ENCODE measurements at places on chromosomes 5 and 9. TPM values are rescaled to one million over a fixed set of nuclear protein-coding genes. Genes with fewer than 3 reads are reported as not detected.

DNA sequence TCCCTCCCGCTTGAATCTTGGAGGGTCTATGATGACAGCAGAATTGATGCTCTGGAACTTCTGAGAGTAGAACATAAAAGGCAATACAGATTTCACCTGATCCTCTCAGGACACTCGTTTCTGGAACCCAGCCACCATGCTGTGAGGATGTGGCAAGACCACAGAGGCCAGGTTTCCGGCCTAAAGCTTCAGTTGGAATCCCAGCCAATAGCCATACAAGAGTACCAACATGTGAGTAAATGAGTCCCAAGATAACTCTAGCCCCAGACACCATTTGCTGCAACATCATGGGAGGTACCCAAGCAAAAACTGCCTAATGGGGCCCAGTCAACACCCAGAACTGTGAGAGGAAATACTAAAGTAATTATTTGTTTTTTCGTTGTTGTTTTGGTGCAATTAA is 65.7 kb upstream of the MARCHF11 start:
- no peak overlapping the region for H3K27ac ChIP-seq
- H3K36me3 ChIP-seq: no peaks in the 10 kb centered on the region
- no peaks in the 10 kb centered on the region for H3K4me1 ChIP-seq
- no peak overlapping the region for H3K4me3 ChIP-seq
- H3K27me3 ChIP-seq: no peaks in the 10 kb centered on the region
- no peak for DNase-seq

GRCh38 chr5:73747696-73748380 is 121.8 kb downstream of the ARHGEF28 start:
- peak overlapping the region; percentile 16 for H3K4me3 ChIP-seq
- H3K36me3 ChIP-seq: no peaks in the 10 kb centered on the region
- H3K4me1 ChIP-seq: peaks cover 55% of the 10 kb centered on the region
- peak overlapping the region; percentile 56 for H3K27ac ChIP-seq
- no peak for DNase-seq

DNA sequence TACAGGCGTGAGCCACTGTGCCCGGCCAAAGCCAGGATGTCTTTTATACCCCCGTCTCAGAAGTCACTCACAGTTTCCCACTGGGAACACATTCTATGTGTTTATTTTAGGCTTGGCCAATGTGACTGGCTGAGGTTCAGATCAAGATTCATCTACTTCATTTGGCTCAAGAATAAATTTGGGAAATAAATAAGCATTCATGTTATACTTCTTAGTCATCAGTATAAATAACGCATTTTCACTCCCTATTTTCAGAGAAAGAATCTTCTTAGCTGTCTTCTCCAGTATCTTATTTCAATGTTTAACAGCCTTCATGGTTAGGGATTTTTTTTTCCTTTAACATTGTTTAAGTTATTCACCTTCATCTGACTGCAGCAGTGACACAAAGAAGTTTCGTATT is 11.8 kb downstream of the S100Z start:
- DNase-seq: no peak
- H3K4me1 ChIP-seq: no peaks in the 10 kb centered on the region
- no peak overlapping the region for H3K4me3 ChIP-seq
- H3K27me3 ChIP-seq: no peaks in the 10 kb centered on the region
- H3K27ac ChIP-seq: no peak overlapping the region
- no peaks in the 10 kb centered on the region for H3K36me3 ChIP-seq

DNA sequence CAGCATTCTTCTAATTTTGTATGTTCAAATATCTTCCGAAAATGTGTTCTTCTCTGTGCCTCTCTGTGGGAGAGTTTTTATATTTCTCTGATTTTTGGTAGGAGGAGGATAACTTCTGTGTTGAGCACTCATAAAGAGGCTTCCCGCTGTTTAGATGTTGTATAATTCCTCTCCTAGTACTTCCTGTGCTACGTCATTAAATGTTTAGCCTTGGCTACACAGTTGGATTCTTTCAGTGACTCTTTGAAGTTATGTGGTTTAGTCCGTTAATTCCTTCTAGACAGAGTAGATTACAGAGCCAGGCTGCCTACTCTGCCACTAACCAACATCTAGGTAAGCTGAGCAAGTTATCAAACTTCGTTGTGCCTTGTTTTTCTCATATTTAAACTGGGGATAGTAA is 302.6 kb downstream of the OSTF1 start:
- no peaks in the 10 kb centered on the region for H3K4me1 ChIP-seq
- H3K27me3 ChIP-seq: no peaks in the 10 kb centered on the region
- no peak overlapping the region for H3K27ac ChIP-seq
- no peaks in the 10 kb centered on the region for H3K36me3 ChIP-seq

RNF44 gene
- 14.7 TPM for total RNA-seq

DDX4 gene
- not detected for total RNA-seq

SMIM33 gene
- total RNA-seq: not detected

PAX5 gene
- total RNA-seq: not detected

CORO2A gene
- total RNA-seq: 3.1 TPM

OCLN gene
- total RNA-seq: 8.5 TPM

- no peak overlapping the region for H3K27ac ChIP-seq
- H3K36me3 ChIP-seq: no peaks in the 10 kb centered on the region
- no peaks in the 10 kb centered on the region for H3K27me3 ChIP-seq
- no peak for DNase-seq
- H3K4me1 ChIP-seq: no peaks in the 10 kb centered on the region
These were observed 385.7 kb downstream of the MTRR start for GRCh38 chr5:8254674-8255073.

BTNL8 gene
- total RNA-seq: not detected

DNA sequence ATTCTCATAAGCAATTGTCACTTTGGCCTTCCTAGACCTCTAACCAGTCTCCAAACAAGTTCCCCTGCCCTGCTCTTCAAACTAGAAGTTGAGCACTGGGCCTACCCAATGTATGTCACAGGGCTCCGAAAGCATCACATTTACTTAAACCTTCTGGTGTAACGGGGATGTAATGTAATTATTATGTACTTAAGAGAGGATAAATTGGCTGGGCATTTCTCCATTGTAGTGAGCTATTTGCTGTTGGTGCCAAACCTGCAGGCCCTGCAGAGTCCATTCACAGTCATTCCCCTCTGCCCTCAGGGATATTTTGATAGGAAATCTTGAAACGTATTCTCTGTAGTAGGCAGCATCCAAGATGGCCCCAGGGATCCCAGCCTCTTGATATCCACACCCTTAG is 64.2 kb upstream of the GNE start:
- no peaks in the 10 kb centered on the region for H3K27me3 ChIP-seq
- peaks cover 13% of the 10 kb centered on the region for H3K4me1 ChIP-seq
- no peak overlapping the region for H3K27ac ChIP-seq
- DNase-seq: no peak
- H3K4me3 ChIP-seq: no peak overlapping the region

DNA sequence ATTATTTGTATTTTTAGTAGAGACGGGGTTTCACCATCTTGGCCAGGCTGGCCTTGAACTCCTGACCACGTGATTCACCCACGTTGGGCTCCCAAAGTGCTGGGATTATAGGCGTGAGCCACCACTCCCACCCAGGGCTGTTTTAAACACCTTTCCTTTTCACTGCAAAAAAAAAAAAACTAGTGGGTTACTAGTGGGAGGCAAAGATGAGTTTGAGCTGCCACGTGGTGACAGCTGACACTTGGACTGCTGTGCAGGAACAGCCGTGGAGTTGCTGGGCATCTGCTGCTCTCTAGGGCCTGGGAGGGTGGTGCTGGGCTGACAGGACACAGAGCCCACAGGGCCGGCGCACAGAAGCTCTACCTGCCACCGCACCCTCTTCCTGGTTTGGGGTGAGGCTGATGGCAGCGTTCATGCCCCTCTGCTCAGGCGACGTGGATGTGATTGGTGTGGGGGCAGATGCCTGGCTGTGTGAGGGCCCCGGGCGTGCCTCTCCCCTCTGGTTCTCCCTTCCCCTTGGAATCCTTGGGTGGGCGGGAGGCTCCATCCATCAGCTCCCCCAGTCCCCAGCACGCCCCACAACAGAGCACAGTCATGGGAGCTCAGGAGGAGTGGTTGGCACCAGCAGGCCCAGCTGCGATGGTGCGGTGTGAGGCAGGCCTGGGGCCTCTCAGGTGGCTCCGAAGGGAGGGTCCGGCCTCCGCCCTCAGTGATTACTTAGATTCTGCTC is 16.9 kb downstream of the RABL6 start:
- H3K4me1 ChIP-seq: peaks cover 3% of the 10 kb centered on the region
- H3K27ac ChIP-seq: no peak overlapping the region
- H3K4me3 ChIP-seq: no peak overlapping the region
- DNase-seq: no peak
- no peaks in the 10 kb centered on the region for H3K27me3 ChIP-seq

DNA sequence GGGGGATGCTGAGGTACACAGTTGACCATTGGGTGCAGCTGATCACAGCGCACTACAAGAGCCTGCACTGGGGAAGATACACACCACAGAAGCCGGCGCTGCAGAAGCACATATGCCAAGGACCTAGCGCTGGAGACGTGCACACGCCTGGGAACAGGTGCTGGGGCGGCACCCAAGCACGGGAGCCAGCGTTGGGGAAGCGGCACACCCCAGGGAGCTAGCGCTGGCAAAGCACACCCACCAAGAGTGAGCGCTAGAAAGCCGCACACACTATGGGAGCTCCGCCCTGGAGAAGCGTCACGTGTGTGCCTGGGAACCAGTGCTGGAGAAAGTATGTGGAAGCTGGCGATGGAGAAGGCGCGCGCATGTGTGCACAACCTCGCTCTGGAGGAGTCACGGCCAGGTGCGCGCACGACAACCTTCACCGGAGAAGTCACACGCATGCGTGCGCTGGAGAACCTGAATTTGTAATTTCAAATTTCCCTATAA is 4.5 kb downstream of the FANCC start:
- no peaks in the 10 kb centered on the region for H3K4me1 ChIP-seq
- DNase-seq: no peak
- peak overlapping the region; percentile 60 for H3K4me3 ChIP-seq
- H3K36me3 ChIP-seq: no peaks in the 10 kb centered on the region
- H3K27ac ChIP-seq: no peak overlapping the region

DNA sequence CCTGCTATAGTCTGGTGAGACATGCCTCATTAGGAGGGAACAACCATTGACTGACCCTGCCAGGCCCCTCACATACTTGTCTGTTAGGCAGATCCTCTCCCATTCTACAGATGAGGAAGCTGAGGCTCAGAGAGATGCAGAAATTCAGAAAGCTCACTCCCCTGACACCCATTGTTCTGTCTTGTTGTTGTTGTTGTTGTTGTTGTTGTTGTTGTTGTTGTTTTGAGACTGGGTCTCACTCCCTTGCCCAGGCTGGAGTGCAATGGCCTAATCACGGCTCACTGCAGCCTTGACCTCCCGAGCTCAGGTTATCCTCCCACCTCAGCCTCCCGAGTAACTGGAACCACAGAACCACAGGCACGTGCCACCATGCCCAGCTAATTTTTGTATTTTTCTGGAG is 13.1 kb upstream of the CFAP157 start:
- no peaks in the 10 kb centered on the region for H3K4me1 ChIP-seq
- no peak overlapping the region for H3K27ac ChIP-seq
- no peaks in the 10 kb centered on the region for H3K27me3 ChIP-seq
- peaks cover 8% of the 10 kb centered on the region for H3K36me3 ChIP-seq

DNA sequence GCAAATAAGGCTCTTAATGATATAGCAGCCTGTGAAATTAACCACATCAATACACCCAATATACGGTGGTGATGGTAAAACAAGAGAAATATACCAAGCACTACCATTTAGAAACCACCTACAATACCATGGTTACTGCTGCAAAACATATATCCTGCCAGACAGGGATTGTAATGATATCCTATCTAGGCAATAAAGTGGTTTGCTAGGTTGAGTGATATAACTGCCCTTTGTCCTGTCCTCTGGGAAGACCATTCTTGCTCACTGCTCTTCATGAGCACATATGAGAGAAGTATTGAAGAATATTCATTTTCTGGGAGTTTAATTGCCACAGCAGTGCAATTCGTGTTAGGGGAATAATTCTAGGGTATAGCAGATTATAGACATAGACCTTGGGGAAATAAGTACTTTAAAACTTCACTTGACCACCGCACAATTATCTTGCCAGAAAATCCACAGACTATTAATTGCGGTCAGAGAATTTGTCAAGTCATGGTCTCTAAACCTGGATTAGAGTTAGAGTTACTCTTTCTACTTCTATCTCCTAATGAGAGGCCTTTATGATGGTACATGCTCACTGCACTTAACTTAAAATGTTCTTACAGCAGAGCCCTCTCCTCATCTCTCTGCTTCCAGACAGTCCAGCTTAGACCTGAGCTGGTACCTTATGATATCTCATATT is 413.0 kb downstream of the ZNF608 start:
- H3K27ac ChIP-seq: no peak overlapping the region
- no peak overlapping the region for H3K4me3 ChIP-seq
- DNase-seq: no peak
- no peaks in the 10 kb centered on the region for H3K27me3 ChIP-seq
- H3K36me3 ChIP-seq: no peaks in the 10 kb centered on the region
- H3K4me1 ChIP-seq: no peaks in the 10 kb centered on the region

FAM81B gene
- total RNA-seq: not detected

DNA sequence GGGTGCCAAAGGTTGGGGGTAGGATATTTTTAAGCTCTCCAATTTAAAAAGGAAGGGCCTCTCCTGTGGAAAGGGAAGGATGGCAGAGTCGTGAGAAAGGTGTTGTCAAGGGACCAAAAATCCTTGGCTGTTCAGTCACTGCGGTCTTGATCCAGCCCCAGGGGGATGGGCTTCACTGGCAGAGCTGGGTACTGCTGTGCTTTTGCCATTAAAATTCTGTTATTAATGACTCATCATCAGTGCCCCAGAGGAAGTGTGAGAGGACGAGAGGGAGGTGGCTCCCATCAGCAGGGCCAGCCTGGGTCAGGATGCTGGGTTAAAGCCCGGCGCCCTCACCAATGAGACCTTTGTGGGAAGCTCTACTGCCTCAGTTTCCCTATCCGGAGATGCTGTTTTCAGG is 16.7 kb downstream of the PCDH12 start:
- DNase-seq: peak; percentile 25
- H3K4me3 ChIP-seq: peak overlapping the region; percentile 6
- peaks cover 27% of the 10 kb centered on the region for H3K36me3 ChIP-seq
- H3K27ac ChIP-seq: peak overlapping the region; percentile 85
- peaks cover 28% of the 10 kb centered on the region for H3K4me1 ChIP-seq

GRCh38 chr5:124867137-124867704 is 120.8 kb upstream of the ZNF608 start:
- H3K4me1 ChIP-seq: peaks cover 33% of the 10 kb centered on the region
- H3K27me3 ChIP-seq: no peaks in the 10 kb centered on the region
- H3K36me3 ChIP-seq: no peaks in the 10 kb centered on the region
- DNase-seq: no peak
- no peak overlapping the region for H3K4me3 ChIP-seq
- H3K27ac ChIP-seq: no peak overlapping the region

ARAP3 gene
- total RNA-seq: 16.2 TPM

DNA sequence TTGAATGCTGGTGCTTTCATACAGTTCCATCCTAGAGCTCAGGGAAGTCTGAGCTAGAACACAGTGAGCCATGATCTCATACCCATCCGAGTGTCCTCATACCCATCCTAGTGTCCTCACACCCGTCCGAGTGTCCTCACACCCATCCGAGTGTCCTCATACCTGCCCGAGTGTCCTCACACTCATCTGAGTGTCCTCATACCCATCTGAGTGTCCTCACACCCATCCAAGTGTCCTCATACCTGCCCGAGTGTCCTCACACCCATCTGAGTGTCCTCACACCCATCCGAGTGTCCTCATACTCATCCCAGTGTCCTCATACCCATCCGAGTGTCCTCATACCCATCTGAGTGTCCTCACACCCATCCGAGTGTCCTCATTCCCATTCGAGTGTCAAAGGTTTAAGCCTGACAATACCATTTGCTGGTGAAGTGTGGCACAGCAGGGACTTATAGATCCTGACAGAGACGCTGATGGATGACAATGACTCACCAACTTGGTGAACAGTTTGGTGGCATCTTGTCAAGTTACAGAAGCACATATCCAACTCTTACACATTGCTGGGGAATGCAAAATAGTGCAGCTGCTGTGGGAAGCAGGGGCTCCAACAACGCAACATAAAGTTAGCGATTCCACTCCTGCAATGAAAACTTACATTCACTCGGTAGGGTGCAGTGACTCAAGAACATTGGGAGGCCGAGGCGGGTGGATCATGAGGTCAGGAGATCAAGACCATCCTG is 77.0 kb upstream of the COL5A1 start:
- no peak overlapping the region for H3K27ac ChIP-seq
- H3K4me1 ChIP-seq: no peaks in the 10 kb centered on the region
- DNase-seq: no peak

Measured in thoracic aorta (tissue), 2 donors.